ENCODE measurements at places on chromosomes 11 and 22.

DNA sequence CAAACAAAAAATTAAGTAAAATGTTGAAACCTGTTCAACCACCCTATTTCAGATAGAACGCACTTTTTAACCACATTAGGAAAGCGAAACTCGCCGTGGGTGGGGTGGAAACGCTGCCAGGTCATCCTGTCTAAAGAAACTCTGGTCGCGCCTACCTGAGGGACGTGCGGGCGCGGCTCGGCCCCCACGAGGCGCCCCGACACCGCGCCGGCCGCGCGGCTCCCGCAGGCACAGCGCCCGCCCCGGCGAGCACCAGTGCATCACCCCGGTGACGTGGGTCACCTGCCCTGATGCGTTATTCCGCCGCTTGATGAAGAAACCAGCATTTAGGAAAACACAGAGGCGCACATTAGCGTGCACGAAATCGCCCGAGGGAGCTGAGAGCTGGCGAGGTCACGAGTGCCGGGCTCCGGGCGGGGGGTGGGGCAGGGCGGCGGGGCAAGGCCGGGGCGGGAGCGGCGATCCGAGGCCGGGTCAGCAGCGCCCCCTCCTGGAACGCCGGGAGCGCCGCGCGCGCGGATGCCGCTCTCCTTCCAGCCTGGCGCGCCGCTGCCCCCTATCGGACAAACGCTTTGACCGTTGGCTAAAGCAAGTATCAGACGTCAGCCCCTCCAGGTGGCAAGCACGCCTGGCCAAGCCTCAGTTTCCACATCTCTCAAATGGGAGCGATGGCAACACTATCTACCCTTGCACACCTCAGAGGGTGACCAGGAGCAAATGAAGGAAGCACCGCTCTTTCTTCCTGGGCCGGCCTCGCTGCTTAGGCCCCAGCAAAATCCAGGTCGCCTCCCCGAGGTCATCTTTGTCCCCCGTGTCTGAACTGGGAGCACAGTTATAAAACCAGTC is 15.7 kb upstream of the SNX32 start:
- peak; percentile 97 for DNase-seq

DNA sequence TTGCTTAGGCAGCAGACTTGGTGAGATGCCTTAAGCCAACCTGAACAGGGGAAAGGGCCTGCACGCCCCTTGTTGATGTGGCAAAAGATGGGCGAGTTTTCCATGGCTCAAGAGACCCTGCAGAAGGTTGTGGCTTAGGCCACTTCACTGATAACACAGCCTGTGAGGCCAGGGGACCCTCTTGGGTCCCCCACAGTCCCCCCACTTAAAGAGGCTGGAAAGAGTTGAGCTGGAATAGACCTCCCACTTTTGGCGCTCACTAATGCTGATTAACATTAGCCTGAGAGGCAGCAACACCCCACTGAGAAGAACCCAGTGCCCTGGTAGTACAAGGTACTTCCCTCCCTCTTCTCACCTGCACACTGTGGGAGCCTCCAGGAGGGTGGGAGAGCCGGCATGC is 107.5 kb downstream of the TRIM29 start:
- DNase-seq, result no peak

DNA sequence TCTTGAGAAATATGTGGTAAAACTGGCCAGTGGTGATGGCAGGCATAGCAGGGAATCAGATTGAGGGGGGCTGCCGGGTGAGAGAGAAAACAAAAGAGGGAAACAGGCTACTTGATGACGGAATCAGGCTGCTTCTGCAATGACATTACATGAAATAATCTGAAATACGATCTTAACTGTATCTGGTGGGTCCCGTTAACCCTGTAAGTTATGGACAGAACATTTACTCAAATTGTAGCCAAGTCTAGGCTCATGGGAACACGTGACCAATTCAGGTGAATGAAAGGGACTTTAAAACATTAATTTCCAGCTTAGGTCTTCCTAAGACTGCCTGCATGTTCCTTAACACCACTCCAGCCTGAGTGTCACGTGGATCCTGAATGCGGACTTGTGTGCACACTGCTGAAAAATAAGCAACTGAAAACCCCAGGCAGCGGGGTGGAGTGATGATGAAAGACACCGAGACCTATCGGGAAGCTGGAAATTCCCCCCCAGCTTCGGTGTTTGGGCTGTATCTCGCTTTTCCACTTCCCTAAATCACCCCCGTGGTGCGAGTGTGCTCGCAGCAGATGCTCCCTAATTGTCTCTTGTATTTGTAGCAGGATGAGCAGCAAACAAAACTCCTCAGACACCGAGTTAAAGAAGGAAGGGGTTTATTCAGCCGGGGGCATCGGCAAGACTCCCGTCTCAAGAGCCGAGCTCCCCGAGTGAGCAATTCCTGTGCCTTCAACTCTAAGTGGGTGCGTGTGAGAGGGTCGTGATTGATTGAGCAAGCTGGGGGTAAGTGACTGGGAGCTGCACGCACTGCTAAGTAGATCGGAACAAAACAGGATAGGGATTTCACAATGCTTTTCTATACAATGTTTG is 145.0 kb upstream of the GRK3 start:
- DNase-seq, result no peak

GRCh38 chr11:61273178-61274078 is 21.7 kb downstream of the VWCE start:
- DNase-seq, result peak; percentile 31

- no peak for DNase-seq
These were observed 94.1 kb downstream of the CACNA1I start for GRCh38 chr22:39664485-39665200.

DNA sequence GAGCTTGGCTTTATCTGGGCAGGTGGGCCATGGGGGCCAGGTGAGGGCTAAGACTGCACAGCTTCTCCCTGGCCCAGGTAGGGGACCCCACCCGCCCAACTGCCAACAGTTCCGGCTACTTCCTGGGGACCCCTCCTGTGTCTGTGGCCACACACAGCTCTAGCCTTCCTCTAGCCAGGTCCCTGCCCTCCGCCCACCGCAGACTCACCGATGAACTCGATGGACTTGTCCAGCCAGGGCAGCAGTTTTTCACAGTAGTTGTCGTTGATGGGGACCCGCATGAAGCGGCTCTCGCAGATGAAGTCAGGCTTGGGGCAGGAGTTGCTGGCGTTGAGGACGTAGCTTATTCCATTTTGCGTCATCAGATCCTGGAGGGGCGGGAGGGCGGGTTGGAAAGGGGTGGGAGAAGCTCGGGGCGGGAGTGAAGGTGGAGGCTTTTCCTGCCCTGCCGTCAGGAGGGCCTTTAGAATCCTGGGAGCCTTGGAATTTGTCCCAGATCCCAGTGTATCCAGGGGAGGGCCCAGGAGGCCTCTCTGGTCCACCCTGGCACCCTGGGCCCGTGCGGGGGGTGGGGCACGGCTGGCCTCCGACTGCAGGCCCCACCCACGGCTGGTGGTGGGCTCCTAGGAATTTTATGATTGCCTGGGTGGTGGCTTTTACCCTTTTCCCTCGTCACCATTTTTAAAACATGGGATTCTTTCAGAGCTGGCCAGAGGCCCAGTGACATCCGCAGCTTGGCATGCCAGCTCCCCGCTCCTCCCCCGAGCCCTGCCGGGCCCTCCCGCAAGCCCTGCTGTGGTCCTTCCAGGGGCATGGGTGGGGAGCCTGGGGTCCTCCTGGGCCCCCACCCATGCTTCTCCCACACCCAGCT is 13.9 kb downstream of the DUSP8 start:
- DNase-seq, result peak; percentile 76

- no peak for DNase-seq
These were observed 27.2 kb downstream of the GRAMD1B start for GRCh38 chr11:123457187-123457770.

Data from frontal cortex (tissue), 4 donors.